Coronary artery (tissue), 2 donors: ENCODE measurements at places on chromosomes 1 and 21.

DNA sequence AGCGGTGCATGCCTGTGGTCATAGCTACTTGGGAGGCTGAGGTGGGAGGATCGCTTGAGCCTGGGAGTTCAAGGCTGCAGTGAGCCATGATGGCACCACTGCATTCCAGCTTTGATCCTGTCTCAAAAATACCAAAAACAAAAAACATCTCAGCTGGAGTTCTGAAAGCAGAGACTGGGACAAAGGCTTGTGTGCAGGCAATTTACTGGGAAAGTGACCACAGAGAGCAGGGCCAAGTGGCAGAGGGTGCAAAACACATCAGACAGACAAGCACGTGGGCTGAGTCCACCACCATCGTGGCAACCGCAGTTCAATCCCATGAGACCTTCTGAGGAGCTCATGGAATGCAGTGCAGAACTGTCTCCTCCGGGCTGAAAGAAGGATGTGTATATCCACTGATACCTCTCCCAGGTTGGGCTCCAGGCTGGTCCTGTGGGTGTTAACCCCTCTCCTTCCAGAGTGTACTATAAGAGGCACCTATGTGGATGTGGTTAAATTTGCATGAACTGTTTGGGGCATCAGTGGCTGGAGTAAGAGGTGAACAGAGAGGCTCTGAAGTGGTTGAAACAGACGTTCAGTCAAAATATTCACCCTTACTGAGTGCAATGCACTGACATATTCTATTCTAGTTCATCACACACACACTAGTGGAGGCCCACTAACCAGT is 10.8 kb downstream of the PIGP start:
- no peak for DNase-seq

GRCh38 chr21:42807938-42808613 is 71.3 kb downstream of the WDR4 start:
- DNase-seq, result no peak

DNA sequence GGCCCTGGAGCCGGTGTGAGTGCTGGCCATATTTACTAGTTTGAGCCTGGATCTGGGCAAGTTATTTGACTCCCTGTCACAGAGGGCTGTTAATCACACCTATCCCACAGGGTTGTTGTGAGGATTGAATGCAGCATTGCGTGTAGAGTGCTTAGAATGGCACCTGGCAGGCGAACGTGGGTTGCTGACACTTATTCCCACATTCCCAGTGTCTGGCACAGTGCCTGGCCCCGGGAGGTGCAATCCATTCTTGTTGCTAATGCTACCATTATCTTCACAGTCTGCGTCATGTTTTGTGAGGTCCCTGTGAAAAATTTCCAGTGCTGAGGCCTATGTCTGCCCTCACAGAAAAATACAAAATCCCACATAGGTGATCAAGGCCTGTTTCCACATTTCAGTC is 66.1 kb downstream of the CD2 start:
- DNase-seq, result no peak

GRCh38 chr1:196680107-196680506 is 28.3 kb downstream of the CFH start:
- no peak for DNase-seq

DNA sequence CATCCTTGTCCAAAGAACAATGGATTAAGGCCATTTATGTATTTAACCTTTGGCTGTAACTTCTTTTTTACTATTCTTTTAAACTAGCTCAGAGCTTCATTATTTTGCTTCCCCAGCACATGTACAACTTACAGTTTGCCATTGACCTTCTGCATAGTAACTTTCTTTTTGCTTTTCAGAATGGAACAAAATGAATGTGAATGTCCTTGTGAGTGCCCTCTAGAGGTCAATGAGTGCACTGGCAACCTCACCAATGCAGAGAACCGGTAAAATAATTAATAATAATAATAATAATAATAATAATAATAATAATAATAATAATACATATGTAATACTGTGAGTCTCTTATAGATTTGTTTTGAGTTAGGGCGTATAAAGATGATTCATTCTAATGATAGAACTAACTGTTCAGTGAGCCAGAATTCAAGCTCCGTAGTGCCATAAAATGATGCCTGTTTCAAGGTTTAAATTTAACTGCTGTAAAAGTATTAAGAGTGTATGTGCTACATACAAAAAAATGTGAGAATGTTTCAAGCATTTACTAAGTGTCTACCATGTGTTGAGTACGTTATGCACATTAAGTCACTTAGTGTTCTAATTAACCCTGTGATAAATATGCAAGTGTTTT is 69.0 kb upstream of the RAVER2 start:
- DNase-seq, result no peak

GRCh38 chr1:114379987-114380386 is 131.0 kb downstream of the TRIM33 start:
- no peak for DNase-seq

DNA sequence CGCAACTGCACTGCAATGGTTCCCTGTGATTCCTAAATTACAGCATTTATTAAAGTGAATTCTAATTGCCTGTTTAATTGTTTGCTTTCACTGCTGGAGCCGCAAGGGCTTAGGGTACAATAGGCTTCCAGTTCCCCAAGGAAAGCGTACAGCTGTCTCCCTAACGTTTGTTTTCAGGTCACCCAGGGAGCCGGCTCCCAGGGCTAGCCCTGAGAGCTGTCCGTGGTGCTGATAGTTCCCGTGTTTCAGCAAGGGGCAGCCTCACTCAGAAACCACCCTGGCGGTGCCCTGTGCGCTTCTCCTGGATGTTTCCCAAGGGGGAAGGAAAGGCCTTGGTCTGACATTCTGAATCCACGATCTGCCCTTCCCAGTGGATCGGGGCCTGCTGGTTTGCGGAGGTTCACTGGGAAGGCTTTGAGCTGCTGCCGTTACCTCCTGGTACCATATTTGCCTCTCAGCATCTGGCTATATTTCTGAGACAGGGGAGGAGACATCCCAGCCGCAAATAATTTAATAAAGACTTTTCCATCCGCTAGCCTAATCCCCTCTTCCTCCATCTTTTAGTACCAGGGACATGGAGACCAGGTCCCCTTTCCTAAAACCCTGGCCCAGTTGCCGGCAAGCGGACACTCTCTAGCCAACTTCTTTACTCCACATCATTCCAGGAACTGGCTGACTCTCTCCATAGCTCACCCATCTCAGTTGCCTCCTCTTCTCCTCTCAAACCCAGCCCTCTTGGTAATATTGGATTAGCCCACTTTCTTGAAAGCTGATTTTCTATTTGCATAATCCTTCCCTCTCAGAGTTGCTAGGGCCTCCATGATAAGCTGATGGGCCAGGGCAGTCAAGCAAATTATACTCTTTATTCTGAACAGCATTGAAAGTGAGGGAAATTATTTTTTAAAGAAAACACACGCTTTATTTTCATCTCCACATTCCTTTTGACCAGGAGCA is 149.0 kb downstream of the IGSF21 start:
- DNase-seq, result no peak

- no peak for DNase-seq
Observed at GRCh38 chr1:10947691-10948462, 64.6 kb upstream of the TARDBP start.

DNA sequence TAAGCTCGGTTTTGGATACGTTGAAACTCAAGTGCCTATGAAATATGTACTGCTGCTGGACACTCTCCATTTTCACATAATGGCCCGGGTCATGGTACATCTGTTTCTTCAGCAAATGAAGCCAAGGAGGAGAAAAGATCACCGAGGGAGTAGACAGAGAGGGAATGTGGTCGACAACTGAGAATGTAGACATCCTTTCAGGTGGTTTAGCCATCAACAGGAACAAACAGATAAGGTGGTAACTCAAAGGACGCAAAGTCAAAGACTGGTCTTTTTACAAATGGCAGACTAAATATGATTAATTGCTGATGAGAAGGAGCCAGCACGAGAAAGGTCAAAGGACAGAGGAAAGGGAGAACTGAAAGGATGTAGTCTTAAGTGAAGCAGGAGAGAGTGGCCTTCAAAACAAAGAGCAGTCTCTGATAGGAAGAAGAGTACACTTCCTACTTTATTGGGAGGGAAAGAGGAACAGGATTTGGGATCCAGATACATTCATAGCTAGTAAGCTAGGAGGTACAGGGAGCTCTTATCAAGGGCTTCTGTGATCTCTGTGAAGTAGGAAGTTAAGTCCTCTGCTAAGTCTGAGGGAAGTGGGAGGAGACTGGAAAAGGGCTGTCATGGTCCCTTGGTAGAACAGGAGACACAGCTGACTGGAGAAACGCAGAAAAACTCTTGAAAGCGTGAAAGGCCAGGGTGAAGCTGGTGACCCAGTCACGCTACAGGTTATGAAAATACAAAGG is 28.3 kb downstream of the NUP133 start:
- no peak for DNase-seq

DNA sequence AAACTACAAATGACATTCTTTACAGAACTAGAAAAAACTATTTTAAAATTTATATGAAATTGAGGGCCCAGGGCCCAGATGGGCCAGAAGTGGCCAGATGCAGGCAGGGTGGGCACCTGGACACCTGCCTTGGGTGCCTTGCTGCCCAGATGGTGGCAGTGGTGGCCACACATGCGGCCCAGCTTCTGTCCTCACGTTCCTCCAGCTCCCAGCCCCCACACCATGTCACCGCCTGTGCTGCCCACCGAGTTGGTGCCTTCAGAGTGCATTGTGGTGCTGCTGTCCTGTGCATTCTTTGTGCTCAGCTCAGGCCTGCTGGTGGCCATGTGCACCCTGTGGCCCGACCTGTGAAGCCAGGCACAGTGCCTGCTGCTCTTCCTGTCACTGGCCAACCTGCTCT is 216.8 kb upstream of the CXADR start:
- DNase-seq, result no peak

GRCh38 chr1:62092110-62092509 is 102.5 kb upstream of the L1TD1 start:
- DNase-seq, result no peak

DNA sequence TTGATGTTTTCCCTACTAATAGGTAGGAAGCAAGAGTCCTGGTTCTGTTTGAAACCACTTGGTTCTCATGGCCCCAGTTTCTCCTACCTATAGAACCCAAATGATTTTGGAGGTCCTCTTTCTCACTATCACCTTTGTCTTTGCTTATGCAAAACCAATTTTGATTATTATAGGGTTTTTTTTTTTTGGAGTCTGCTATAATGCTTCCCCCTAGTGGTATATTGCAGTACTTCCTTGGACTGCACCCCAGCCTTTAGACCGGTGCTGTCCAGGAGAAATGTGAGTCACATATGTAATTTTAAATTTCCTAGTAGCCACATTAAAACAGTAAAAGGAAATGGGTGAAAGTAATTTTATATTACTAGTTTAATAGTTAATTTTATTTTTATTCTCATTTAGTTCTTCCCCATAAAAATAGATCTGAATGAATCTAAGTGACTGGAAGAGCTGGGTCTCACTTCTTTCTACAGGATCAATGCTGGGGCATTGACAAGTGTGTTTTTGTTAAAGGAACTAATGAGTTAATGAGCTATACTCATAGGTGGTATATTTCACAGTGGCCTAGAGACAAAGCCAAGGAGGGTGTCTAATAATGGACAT is 10.6 kb downstream of the FCMR start:
- DNase-seq, result no peak

DNA sequence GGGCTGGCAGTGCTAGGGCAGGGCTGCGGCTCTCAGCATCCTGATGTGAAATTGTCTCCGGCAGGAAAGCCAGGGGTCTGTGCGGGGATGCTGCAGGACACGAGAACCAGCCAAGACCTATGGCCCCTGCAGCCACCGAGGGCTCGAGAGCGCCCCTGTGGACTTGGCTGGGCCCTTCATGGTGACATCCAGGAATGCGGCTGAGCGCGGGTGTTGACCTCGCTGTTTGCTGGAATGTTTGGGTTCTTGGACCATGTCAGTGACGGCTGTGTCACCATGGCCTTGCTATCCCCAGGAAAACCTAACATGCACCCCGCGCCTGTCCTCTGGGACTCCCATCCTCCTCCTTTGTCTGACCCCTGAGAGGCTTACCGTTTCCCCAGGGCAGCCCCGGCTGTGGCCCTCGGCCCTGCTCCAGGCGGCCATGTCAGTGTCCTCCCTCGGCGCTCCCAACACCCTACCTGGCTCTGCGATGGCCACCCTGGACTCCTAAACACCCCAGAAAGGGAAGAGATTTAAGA is 14.3 kb upstream of the C1orf174 start:
- DNase-seq, result no peak

GRCh38 chr21:26307640-26308039 is 137.1 kb upstream of the APP start:
- no peak for DNase-seq

DNA sequence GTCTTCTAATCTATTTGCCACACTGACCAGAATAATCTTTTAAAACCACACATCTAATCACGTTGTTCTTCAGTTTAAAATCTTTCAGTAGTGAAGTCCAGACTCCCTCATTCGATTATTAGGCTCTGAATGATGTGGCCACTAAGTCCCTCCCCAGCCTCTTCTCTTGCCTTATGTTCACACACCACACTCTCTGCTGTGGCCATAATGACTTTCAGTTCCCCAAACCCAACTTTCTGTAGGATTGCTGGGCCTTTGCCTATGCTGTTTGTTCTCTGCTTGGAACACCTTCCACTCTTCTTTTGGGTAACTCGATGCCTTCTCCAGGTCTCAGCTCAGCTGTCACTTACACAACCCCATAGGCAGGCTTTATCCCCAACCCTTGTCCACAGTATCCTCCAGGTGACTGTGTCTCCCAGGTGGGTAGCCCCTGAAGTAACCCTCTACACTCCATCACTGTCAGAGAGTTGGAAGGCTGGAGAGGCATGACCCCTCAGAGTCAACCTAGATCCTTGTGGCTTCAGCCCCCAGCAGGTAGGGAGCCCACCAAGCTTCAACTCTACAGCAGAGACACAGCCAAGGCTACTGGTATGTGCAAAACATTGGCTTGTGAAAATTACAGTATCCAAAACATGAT is 8.4 kb upstream of the SLC37A1 start:
- DNase-seq, result no peak

- no peak for DNase-seq
Observed at GRCh38 chr1:154843636-154844296, 26.3 kb downstream of the KCNN3 start.

DNA sequence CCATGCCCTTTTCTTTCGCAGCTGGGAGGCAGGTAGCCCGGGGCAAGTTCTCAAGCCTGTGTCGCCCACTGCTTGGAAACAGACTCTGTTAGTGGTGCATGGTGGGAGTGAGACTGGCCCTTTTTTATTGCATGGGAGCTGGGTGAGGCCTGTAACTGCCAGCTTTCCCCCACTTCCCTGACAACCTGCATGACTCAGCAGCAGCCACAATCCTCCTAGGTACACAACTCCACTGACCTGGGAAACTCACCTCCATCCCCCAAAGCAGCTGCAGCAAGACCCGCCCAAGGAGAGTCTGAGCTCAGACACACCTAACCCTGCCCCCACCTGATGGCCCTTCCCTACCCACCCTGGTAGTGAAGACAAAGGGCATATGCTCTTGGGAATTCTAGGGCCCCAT is 25.8 kb downstream of the PIGP start:
- no peak for DNase-seq

DNA sequence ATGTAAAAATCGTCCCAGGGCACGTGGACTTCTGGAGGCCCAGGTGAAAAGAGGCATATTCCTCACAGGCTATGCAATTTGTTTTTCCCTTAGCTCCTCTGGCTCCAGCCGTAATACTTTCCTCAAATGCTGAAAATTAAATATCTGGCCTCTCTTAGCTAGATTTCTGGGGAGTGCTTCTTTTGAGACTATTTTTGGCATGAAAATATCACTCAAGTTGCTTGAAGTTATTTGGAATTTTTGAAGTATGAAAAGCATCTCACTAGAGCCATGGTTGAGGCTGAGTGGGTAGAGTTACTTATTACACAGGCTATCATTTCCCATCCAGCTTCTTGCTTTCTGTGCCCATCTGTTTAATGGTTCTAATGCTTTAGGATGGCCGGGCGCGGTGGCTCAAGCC is 59.7 kb downstream of the MYOM3 start:
- DNase-seq, result no peak

- no peak for DNase-seq
Observed at GRCh38 chr1:145707183-145707867, at the start of gene PDZK1. TSS of gene PDZK1 (minus strand) at chr1:145707368. CDS start at chr1:145688021, 19,347 bp downstream.

GRCh38 chr21:15329191-15329590 is 264.4 kb upstream of the NRIP1 start:
- no peak for DNase-seq
